CD4-positive, CD25-positive, alpha-beta regulatory T cell (primary cell): ENCODE measurements at places on chromosomes 7 and 10. TPM values are rescaled to one million over a fixed set of nuclear protein-coding genes. Genes with fewer than 3 reads are reported as not detected.

The GIMAP8 gene
- total RNA-seq, result 8.0 TPM

The AKR1D1 gene
- not detected for total RNA-seq

The GHRHR gene
- not detected for total RNA-seq

GRCh38 chr10:5467634-5468255, 31.6 kb downstream of the CALML5 start:
- DNase-seq, result no peak

The CLEC2L gene
- 0.39 TPM for total RNA-seq

- DNase-seq, result no peak
These were observed 33.9 kb upstream of the GSAP start for GRCh38 chr7:77450054-77450453.

GRCh38 chr7:90931986-90932916, 332.0 kb upstream of the FZD1 start:
- DNase-seq, result no peak

- no peak for DNase-seq
These were observed 316.6 kb upstream of the KIAA1217 start for GRCh38 chr10:23892296-23892695.
